Mesothelial cell of epicardium (in vitro differentiated cells): ENCODE measurements at places on chromosomes 12 and 14. TPM values are rescaled to one million over a fixed set of nuclear protein-coding genes. Genes with fewer than 3 reads are reported as not detected.

Gene CLMN
- total RNA-seq: 114 to 120 TPM (median 117 TPM) in 3 replicates

Gene KRT2
- not detected in 3 replicates for total RNA-seq

- no peaks in the 10 kb centered on the region for H3K27me3 ChIP-seq
- no peak overlapping the region for H3K4me3 ChIP-seq
- no peak overlapping the region for H3K27ac ChIP-seq
- DNase-seq: no peak
These were observed 177.3 kb upstream of the BMP4 start for GRCh38 chr14:54133896-54134295.

- DNase-seq: no peak
- no peaks in the 10 kb centered on the region for H3K27me3 ChIP-seq
- peak overlapping the region; percentile 53 for H3K27ac ChIP-seq
- H3K36me3 ChIP-seq: no peaks in the 10 kb centered on the region
- no peak overlapping the region for H3K4me3 ChIP-seq
These were observed 14.6 kb downstream of the ACTN1 start for GRCh38 chr14:68964300-68965093.

DNA sequence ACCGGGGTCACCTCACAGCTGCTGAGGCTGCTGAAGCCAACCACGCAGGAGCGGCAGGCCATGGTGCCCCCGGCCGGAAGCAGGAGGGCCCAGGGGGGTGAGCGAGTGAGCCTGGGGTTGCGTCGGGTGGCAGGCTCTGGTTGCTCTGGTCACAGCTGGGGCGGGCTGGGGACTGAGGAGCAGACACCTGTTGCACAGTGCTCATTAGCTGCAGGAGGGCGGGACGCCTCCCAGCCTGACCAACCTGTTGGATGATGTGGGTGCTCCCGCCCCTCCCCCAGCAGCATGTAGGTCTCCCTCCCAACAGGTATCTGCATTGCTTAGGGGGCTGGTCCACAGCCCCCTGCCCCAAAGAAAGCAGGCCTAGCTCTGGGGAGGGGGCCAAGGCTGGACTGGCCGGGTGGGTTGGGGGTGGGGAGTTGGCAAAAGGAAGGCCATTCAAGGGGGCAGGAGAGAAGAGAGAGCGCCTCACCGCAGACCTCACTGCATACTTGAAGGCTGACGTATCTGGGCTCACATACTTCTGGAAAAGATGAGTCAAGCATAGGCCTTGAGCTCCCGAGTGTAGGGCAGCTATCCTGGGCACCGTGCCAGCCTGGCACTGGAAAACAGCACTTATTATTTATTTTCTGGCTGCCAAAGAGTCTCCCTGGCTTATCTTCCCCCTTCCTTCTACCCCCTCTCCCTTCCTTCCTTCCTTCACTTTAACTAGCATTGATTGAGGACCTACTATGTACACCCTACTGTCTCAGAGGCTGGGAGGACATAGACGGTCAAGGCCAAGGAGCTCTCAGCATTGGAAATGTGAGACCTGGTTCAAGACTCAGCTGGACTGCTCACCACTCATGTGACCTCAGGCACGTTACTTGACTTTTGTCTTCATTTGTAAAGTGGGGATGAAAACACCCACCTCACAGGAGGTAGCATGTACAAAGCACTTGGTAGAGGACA is at the start of gene KRT80:
Gene KRT80, minus strand, starts transcription at position 174 of the 951 bp plus-strand sequence. Its CDS starts 112 bp downstream, at position 62.
- DNase-seq: peak; percentile 65
- no peaks in the 10 kb centered on the region for H3K27me3 ChIP-seq
- H3K4me1 ChIP-seq: peaks cover 60% of the 10 kb centered on the region
- peak within 1 kb of the TSS; percentile 98 for H3K27ac ChIP-seq

GRCh38 chr14:73619524-73619923 is 7.2 kb downstream of the ACOT6 start:
- no peak overlapping the region for H3K27ac ChIP-seq
- no peak overlapping the region for H3K4me3 ChIP-seq
- no peaks in the 10 kb centered on the region for H3K4me1 ChIP-seq
- no peak for DNase-seq
- no peaks in the 10 kb centered on the region for H3K36me3 ChIP-seq

DNA sequence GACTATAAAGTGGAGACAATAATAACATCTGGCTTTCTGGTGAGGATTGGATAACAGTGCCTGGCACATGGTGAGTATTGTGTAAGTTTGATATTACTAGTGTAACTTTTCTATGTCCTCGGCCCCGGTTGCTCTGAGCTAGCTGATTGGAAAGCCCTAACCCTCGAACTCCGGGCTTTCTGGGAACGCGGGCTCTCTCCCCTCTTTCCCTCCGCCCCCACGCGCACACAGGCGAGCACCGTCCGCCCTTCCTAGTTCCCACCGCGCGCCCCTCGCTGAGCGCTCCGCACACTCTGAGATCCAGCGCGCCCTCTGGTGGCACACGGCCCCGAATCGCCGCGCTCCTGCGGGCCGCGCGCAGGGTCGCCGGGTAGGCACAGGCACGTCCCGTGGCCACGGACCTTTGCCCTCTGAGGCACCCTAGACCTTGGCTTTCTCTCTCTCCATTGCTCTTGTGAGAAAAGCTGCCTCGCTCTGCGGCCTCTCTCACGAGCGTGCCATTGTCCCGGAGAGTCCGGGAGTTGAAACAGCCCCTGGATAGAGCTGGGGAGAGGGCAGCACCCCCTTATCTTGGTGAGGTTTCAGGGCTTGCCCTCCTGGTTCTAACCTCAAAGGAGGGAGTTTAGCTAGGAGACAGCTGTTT is 23.2 kb upstream of the ESRRB start:
- DNase-seq: peak; percentile 72
- H3K4me1 ChIP-seq: peaks cover 7% of the 10 kb centered on the region
- H3K27ac ChIP-seq: no peak overlapping the region

GRCh38 chr14:75980856-75981255 is 939 bp downstream of the TGFB3 start:
- H3K27ac ChIP-seq: peak overlapping the region; percentile 94
- peaks cover 58% of the 10 kb centered on the region for H3K4me1 ChIP-seq
- DNase-seq: no peak
- no peaks in the 10 kb centered on the region for H3K27me3 ChIP-seq

- H3K4me1 ChIP-seq: peaks cover 10% of the 10 kb centered on the region
- H3K27ac ChIP-seq: no peak overlapping the region
- DNase-seq: no peak
- H3K27me3 ChIP-seq: peaks cover 54% of the 10 kb centered on the region
- H3K4me3 ChIP-seq: no peak overlapping the region
These were observed 3.8 kb downstream of the GALNT16 start for GRCh38 chr14:69263771-69264170.

- no peak overlapping the region for H3K4me3 ChIP-seq
- no peak overlapping the region for H3K27ac ChIP-seq
- no peak for DNase-seq
- peaks cover 5% of the 10 kb centered on the region for H3K27me3 ChIP-seq
- H3K4me1 ChIP-seq: peaks cover 19% of the 10 kb centered on the region
These were observed 52.8 kb downstream of the SLC38A6 start for GRCh38 chr14:61033855-61034254.

- H3K27me3 ChIP-seq: no peaks in the 10 kb centered on the region
- DNase-seq: peak; percentile 62
These were observed 2.4 kb upstream of the NAB2 start for GRCh38 chr12:57086493-57087009.

- no peaks in the 10 kb centered on the region for H3K4me1 ChIP-seq
- no peak for DNase-seq
These were observed 716.7 kb upstream of the TMEM132C start for GRCh38 chr12:127550271-127550670.

DNA sequence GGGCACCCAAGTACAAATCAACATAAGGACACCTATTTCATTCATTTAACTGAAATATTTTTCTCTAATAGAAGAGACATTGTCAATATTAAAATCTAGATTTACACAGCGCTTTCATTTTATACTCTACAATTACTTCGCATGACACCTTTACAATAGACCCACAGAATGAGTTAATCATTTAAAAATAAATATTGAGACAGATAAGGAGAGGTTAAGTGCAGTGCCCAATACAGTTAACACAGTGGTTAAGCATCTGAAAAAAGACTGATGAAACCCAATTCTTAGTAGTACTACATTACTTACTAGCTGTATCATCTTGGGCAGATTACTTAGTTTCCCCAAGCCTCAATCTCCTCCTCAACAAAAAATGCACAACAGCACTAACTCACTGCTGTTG is 116.2 kb downstream of the DENND5B start:
- H3K27me3 ChIP-seq: no peaks in the 10 kb centered on the region
- H3K4me1 ChIP-seq: peaks cover 3% of the 10 kb centered on the region
- no peak overlapping the region for H3K27ac ChIP-seq
- H3K4me3 ChIP-seq: no peak overlapping the region
- H3K36me3 ChIP-seq: peaks cover 8% of the 10 kb centered on the region

- no peak overlapping the region for H3K27ac ChIP-seq
- H3K27me3 ChIP-seq: peaks cover 11% of the 10 kb centered on the region
- DNase-seq: no peak
- peaks cover 35% of the 10 kb centered on the region for H3K4me1 ChIP-seq
- no peaks in the 10 kb centered on the region for H3K36me3 ChIP-seq
- no peak overlapping the region for H3K4me3 ChIP-seq
These were observed 6.9 kb upstream of the FAIM2 start for GRCh38 chr12:49910331-49911212.

GRCh38 chr12:62803756-62804155 is 131.2 kb downstream of the PPM1H start:
- no peaks in the 10 kb centered on the region for H3K27me3 ChIP-seq
- H3K27ac ChIP-seq: no peak overlapping the region
- no peak for DNase-seq
- H3K36me3 ChIP-seq: no peaks in the 10 kb centered on the region
- H3K4me1 ChIP-seq: peaks cover 5% of the 10 kb centered on the region

- H3K36me3 ChIP-seq: no peaks in the 10 kb centered on the region
- H3K4me3 ChIP-seq: peak overlapping the region; percentile 93
- H3K27me3 ChIP-seq: peaks cover 45% of the 10 kb centered on the region
- no peak overlapping the region for H3K27ac ChIP-seq
These were observed 1.9 kb downstream of the EGLN3 start for GRCh38 chr14:33948869-33949408.

DNA sequence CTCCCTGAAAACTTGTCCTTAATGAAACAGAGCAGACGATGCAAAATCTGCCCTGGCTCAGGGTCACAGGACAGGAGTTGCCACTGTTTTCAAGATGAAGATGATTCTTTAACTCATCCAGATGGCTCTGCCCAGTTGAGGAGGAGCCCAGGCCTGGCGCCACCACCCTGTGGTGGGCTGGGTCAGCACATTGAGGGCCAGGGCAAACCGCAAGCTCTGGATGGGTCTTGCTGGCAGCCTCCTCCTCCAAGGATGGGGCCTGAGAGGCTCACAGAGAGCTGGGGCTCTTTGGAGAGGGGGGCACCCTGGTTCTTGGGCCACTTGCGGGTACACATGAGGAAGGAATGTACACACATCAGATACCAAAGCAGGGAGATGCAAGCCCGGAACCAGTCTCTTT is 158.2 kb downstream of the NUAK1 start:
- no peak overlapping the region for H3K4me3 ChIP-seq
- no peak for DNase-seq
- no peaks in the 10 kb centered on the region for H3K36me3 ChIP-seq
- peaks cover 3% of the 10 kb centered on the region for H3K4me1 ChIP-seq
- H3K27me3 ChIP-seq: no peaks in the 10 kb centered on the region

DNA sequence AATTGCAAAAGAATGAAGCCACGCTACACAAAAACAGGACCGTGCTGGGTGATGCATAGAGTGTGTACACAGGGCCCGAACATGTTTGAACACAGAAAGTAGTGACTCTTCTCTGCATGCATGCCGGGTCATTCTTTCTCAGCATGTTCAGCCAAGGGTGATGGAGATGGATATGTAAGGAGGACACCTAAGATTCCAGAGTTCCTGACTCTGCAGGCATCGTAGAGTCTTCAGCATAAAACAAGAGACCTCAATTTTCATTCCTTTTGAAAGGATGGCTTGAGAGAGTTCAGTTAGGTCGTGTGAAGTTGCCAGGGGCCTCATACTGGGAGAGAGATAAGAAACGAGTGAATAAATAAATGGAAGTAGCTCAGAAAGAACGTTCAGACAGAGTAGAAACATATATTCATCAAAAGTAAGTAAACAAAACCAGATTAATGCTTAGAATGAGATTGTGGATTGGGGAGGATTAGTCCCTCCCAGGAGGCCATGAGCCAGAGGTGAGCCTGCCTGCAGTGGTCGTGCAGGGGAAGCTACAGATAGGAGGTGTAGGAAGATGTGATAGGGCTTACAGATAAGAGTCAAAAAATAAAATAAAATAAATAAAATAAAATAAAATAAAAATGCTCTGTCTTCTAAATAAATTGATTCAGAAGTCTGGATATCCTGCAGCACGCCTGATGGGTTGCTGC is 27.6 kb upstream of the SEL1L start:
- peaks cover 4% of the 10 kb centered on the region for H3K27me3 ChIP-seq
- peaks cover 5% of the 10 kb centered on the region for H3K4me1 ChIP-seq
- H3K4me3 ChIP-seq: no peak overlapping the region
- H3K36me3 ChIP-seq: no peaks in the 10 kb centered on the region

GRCh38 chr12:71069311-71069710 is 88.5 kb downstream of the TSPAN8 start:
- H3K27ac ChIP-seq: no peak overlapping the region
- no peak overlapping the region for H3K4me3 ChIP-seq
- no peaks in the 10 kb centered on the region for H3K27me3 ChIP-seq

- no peak overlapping the region for H3K27ac ChIP-seq
- H3K27me3 ChIP-seq: no peaks in the 10 kb centered on the region
These were observed 128.1 kb downstream of the MGST1 start for GRCh38 chr12:16475521-16475920.

- no peak for DNase-seq
- no peak overlapping the region for H3K27ac ChIP-seq
- peaks cover 37% of the 10 kb centered on the region for H3K27me3 ChIP-seq
- H3K4me1 ChIP-seq: no peaks in the 10 kb centered on the region
- H3K4me3 ChIP-seq: no peak overlapping the region
These were observed 18.0 kb downstream of the OR10P1 start for GRCh38 chr12:55654511-55655214.

DNA sequence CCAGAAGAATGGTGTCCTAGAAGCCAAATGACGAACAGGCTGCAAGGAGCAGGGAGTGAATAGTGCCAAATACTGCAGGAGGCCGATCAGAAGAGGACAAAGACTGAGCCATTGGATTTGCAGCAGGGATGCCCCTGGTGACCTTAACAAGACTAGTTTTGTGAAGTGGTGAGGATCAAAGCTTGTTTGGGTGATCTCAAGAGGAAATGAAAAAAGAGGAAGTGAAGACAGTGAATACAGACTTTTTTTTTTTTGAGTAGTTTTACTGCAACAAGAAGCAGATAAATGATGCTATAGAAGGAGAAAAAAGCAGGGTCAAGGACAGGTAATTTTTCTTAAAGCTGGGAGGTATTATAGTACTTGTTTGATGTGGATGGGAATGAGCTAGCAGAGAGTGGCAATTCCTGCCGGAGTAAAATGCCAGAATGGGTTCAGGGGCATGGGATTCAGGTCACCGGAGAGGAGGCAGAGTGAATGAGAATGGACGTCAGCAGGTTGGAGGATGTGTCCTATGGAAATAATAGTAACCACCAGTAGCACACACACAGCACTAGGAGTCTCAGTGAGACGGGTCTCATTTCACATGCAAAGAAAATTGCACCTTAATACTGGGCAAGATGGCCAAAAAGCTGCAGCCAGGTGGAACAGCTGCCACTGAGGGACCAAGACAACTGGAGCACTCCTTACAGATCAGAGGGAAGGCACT is 345.8 kb upstream of the CCDC196 start:
- H3K27ac ChIP-seq: no peak overlapping the region
- no peak for DNase-seq
- peaks cover 11% of the 10 kb centered on the region for H3K4me1 ChIP-seq
